ENCODE measurements at places on chromosomes 5 and 9.

DNA sequence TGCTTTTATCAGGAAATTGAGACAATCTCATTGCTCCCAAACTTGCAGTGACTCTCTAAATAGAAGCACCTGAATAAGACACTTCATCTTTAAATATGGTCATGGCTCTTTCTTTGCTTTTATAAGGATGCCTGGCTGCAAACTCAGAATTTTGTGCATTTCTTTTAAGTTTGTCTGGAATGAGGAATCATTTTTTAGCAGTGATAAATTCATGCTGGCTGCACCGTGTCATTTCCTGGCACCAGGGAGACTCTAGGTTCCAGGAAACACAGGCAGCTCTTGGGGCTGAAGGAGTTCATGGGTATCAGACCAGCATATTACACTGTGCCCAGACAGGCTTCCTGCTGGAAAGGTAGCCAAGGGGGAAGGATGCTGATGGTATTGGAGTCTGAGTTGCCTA lies 109.9 kb downstream of the NUDT12 start:
- DNase-seq = no peak

DNA sequence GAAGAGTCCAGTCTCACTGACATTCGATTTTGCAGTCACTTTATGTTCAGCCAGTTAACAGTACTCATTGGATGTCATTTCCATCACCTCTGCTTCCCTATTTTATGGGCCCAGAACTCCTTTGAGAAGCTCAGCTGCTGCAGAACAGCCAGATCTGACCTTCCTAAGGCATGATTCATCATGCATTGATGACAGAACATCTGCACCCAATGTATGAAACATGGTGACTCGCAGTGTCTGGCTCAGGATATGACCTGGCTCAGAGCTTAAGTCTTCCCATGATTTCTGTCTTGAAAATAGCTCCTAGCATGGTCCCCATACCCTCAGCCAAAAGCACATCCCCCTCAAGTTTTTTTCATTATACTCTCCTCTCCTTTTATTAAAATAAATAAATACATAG lies 92.6 kb upstream of the TRIM32 start:
- no peak for DNase-seq

- no peak for DNase-seq
Measured at GRCh38 chr5:174444479-174445188, 279.7 kb upstream of the MSX2 start.

GRCh38 chr5:14234204-14234603 lies 91.1 kb downstream of the TRIO start:
- DNase-seq = no peak

GRCh38 chr5:38540314-38540713 lies 16.1 kb downstream of the LIFR start:
- DNase-seq = no peak

DNA sequence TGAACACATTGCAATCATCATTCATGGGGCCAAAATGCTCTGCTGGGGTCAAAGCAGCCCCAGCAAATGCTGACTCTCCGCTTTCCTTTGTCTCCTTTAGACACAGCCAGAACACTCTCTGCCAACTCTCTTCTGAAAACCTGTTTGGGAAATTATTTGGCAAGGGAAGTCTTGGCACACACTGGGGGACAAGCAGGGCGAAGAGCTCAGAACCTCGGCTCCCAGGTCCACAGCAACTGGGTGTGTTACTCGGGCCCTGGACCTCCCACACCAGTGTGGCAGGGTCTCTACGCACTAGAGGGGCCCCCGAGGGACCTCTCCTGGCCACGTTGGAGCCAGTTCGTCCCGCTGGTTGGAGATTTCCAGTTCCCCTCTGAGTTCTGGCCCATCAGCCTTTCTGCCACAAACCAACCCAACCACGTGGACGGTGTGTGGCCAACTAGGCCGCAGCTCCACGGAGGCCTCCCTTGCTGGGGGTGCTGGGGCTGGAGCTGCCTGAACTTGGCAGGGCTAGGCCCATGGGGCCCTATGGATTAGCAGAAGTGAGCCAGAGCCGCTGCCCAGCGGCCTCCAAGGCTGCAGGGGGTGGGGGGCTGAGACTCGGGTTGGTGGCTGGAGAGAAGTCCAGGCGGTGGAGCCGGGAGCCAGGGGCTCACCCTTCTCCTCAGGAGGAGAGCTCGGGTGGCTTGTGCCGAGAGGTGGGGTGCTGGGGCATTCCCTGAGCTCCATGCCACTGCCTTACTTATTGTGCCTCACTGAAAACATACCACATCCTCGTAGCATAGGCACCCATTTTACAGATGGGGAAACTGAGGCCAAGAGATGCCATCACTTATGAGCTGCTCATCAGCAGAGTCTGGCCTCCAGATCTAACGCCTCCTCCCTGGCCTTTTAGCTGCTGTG lies 46.8 kb upstream of the RNU6ATAC start:
- no peak for DNase-seq

DNA sequence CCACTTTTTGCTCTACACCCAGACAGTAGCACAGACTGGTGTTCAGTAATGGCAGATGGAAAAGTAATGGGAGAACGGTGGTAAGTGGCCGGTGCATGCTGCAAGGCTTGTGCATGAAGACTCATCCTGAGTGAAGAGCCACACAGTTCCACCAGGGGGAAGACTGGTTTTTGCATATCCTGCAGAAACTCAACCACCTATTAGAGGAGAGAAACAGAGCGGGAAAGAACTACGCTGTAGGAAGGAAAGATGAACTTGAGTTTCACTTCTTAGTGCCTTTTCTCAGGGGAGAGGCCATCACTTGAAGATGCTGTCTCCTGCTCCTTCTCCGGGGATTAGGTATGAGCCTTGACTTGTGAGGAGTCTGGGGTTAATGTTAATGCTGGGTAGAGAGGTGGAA lies 9.4 kb upstream of the PRSS3 start:
- no peak for DNase-seq

- DNase-seq = no peak
Measured at GRCh38 chr5:58013542-58014258, 446.2 kb downstream of the PLK2 start.

- DNase-seq = no peak
Measured at GRCh38 chr5:144092508-144092907, 78.0 kb downstream of the YIPF5 start.

DNA sequence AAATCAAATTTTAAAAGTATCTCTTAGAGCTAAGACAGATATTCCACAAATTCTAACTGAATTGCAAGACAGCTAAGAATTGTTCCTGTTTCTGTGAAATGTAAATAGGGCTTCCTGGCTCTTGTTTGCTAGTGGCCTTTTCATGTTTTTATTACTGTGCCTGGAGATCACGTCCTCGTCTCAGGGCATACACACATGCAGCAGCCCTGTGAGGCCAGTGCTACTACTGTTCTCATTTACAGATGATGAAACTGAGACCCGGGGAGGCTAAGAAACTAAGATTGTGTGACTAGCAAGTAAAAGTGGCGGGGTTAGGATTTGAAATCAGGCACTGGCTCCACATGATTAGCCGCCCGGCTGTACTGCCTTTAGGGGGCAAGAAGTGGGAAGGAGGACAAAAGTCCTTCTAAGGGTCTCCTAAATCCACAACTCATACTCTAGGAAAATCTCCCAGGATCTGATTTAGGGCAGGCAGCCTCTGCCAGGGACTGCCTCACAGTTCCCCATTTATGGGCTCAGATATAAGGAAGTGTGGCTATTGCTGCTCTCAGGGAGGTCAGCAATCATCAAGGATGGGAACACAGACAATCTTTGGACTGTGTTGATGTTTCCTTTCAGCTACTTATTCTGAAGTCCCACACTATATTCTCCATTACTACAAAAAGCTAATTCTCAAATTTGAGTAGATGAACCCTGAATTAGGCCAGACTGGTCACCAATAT lies 7.9 kb downstream of the PRUNE2 start:
- DNase-seq = no peak

DNA sequence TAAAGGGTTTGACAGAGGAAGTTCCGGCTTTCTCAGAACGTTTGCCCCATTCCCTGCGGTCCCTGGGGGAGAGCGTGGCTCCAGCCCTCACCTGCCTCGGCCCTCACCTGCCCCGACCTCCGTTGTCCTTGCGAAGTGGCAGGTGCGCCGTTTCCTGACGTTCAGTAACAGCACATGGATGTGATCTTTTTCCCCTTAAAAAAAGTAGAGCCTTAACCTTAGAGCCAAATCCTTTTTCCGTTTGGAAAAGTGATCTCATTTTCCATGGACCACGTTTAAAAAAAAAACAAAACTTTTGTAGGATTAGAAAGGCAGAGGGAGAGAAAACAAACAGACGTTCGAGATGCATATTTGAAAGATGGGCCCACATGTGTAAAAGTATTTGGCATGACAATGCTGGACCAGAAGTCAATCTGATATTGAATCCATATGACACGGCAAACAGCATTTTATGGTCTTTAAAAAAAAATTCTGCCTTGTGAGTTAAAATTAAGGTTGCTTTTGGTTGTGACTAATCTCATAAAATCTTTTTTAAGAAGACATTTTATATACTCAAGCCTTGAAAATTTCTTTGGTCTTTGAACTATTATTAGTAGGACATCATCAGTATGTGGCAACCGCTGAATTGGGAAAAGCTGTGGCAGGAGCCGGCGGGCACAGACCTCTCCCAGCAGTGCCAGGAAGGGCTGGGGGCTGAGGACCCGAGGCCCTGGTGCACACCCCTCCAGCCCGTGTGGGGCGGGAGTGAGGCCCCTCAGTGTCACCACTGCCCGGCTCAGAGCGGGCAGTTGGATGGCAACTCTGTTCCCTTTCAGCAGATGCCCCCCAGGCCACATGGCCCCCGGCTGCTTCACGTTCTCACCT lies 42.5 kb upstream of the EXOC3 start:
- no peak for DNase-seq

- DNase-seq = no peak
Measured at GRCh38 chr5:177440211-177440989, 6.2 kb upstream of the PRR7 start.

DNA sequence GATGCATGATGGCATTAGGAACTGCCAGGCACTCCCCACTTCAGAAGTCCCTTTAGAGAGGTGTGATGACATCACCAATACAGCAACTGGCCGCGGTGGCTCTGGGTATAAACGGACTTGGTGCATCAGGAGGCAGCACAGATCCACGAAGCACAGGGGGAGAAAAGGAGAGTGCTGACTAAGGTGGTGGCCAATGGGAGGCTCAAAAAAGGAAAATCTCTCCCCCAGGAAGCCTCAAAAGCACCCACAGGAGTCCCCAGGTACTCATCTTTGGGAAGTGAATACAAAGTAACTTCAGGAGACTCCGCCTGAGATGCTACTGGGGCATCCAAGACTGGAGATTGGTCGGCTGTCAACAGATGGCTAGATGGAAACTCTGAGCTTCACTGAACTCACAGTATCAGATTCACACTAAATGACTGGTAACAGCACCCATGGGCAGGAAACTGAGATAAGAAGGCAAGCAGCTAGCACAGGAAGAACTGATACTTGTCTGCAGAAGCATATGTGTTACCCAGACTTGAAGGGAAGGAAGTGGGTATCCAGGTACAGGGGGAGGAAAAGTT lies 7.6 kb downstream of the TTC39B start:
- no peak for DNase-seq

GRCh38 chr5:181028032-181028819 lies 11.8 kb upstream of the BTNL9 start:
- DNase-seq = no peak

GRCh38 chr5:108528655-108529054 lies 146.8 kb upstream of the FBXL17 start:
- no peak for DNase-seq

GRCh38 chr5:177312649-177313181 lies 1.0 kb upstream of the MXD3 start:
- DNase-seq = no peak

GRCh38 chr9:83274787-83275186 lies 211.8 kb upstream of the RASEF start:
- no peak for DNase-seq

GRCh38 chr9:80690349-80690939 lies 998.9 kb downstream of the TLE1 start:
- no peak for DNase-seq

GRCh38 chr9:128947277-128947526 lies 201 bp downstream of the DOLK start:
- no peak for DNase-seq

DNA sequence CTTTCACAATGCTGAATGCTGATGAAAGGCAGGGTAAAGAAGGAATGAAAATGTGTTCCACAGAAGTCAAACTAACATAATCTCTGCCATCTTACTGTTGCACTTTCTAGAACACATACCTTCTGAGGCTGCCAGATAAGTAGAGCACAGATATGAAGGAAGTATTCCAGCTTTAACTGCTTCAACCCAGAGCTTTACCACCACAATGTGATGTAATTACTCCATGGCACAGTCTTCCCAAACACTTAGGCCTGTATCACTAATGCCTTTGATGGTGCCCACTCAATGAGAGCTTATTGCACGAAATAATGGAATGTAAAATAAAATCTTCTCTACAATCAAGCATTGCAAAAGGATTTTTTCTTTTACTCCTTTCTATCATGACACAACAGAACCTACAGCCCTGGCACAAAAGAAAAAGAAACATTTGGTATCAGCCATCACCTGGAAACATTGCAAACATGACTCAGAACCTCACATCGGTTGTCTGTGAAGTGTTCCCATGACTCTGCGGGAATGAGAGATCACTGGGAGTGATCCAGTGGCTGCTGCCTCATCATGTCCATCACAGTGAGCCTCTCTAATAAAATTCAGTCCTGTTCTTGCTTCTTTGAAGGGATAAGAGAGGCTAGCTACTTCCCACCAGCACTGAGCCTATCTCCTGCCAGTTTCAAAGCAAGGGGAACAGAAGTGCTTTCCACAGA lies 385.8 kb downstream of the EFNA5 start:
- no peak for DNase-seq

- DNase-seq = no peak
Measured at GRCh38 chr5:161040818-161041217, 188.8 kb upstream of the ATP10B start.

GRCh38 chr9:129481810-129482511 lies 138.9 kb downstream of the C9orf50 start:
- no peak for DNase-seq

DNA sequence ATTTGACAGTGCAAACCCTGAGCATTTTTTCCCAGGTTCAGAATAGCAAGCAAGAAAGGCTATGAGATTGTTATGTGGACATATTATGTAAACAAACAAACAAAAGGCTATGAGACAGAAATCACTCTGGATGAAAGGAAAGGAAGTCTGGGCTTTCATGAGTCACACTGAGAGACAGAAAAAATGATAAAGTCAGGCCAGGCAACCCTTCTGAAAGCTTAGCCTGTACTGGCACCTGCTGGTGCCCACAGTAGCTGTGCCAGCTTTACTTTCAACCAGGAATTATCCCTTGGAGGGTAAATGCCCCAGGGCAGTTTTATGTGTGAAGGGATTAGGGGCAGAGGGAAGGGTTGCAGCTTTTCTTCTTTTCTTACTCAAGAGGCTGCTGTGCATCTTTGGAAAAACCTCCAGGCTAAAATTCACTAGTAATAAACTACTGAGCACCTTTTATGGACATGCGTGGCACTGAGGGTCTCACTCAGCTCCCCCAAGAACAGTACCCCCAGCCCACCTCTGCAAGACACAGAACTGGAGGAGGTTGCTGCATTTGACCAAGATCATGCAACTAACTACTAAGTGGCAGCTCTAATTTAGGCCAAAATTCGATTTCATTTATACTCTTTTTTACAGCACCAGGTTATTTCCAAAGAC lies 41.7 kb downstream of the ACTL7B start:
- DNase-seq = no peak

All from neural crest cell (in vitro differentiated cells).